NCI-H2081 treated with DMSO at 0.1 percent for 48 hours (cell line): ENCODE measurements at places on chromosomes 11 and 22.

- no peak for DNase-seq
These were observed 6.9 kb upstream of the P4HA3 start for GRCh38 chr11:74318241-74318932.

GRCh38 chr11:130379276-130379675 lies 49.1 kb downstream of the ADAMTS8 start:
- no peak for DNase-seq

DNA sequence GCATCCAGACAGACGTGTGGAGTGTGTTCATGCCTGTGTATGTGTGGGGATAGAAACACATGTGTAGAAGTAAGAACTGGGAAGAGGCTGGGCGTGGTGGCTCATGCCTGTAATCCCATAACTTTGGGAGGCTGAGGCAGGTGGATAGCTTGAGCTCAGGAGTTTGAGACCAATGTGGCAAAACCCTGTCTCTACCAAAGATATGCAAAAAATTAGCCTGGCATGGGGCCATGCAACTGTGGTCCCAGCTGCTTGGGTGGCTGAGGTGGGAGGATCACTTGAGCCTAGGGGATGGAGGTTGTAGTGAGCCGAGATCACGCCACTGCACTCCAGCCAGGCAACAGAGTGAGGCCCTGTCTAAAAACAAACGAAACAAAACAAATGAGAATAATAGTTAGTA lies 1166.6 kb downstream of the TBC1D22A start:
- no peak for DNase-seq

DNA sequence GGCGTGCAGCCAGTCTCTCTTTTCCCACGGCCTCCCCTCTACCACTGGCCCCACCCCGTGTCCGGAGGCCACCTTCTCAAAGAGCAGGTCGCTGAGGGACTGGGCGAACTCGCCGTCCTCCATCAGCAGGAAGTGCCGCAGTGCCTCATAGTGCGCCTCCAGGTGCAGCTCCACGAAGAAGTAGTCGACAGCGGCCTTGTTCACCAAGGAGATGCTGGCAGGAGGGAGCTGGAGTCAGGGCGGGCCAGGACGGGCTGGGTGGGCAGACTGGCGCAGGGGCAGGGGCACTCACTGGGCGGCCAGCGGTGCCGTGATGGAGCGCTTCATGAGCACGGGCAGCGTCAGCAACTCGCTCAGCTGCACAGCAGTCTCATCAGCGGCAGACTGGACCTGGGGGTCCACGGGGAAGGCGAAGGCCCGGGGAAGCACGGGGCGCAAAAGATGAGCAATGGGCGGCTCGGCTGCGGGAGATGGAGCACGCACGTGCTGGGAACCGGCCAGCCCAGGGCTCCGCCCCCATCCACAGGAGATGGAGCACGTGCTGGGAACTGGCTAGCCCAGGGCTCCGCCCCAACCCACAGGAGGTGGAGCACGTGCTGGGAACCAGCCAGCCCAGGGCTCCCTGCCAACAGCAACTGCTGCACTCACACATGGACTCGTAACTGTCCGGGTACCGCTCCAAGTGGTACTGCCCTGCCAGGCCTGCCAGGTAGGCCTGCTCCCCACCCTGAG lies 18.4 kb downstream of the SELENOO start:
- no peak for DNase-seq

DNA sequence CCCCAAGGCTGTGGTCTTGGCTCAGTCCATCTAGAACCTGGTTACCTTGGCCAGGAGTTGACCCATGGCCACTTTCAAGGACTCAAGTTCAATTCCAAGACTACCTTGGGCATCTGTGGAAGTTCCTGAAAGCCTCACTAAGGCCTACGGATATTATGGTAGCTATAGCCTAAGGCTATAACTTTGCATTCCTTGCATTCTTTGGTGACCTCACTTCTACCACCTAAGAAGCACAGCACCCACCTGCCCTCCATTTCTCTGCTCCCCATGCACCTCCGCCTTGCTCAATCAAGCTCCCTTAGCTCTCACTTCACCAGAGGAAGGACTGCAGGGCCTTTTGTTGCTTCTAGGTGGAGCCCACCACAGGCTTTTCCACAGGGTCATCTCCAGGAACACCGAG lies 50.3 kb upstream of the GALNT18 start:
- no peak for DNase-seq

- no peak for DNase-seq
These were observed 48.5 kb upstream of the PRODH start for GRCh38 chr22:18984564-18984963.

GRCh38 chr22:23098718-23099530 lies 28.6 kb downstream of the GNAZ start:
- DNase-seq: no peak

DNA sequence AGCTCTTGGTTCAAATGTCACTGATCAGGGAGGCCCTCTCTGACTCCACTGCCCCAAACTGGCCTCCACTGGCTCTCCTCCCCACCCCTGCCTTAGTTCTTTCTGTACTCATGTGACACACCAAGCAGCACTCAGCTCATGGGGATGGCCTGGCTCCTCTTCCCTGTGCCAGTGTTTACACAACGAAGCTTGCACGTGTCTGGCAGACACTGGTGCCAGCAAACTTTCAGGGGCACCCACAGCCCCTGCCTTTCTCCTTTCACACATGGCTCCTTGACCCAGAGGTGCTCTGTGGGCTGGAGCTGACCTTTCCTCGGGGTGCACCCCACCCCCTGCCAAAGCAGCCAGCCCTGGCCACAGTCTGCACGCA lies 37.6 kb upstream of the PARVG start:
- DNase-seq: no peak

- no peak for DNase-seq
These were observed 173.7 kb downstream of the MN1 start for GRCh38 chr22:27627901-27628300.

GRCh38 chr11:29527391-29527936 lies 489.4 kb downstream of the KCNA4 start:
- no peak for DNase-seq

- DNase-seq: no peak
These were observed 1.0 kb upstream of the SLC1A2 start for GRCh38 chr11:35420371-35420770.

GRCh38 chr11:35598254-35599125 lies 19.8 kb upstream of the FJX1 start:
- DNase-seq: no peak

- DNase-seq: no peak
These were observed 48.2 kb upstream of the SMCO4 start for GRCh38 chr11:93591247-93591898.

- DNase-seq: no peak
These were observed 5.3 kb downstream of the UBQLN3 start for GRCh38 chr11:5504403-5504921.

GRCh38 chr11:45663486-45664375 lies 1.7 kb downstream of the CHST1 start:
- no peak for DNase-seq

GRCh38 chr22:32567544-32567943 lies 92.9 kb downstream of the FBXO7 start:
- no peak for DNase-seq

- no peak for DNase-seq
These were observed 59.2 kb downstream of the CACNG2 start for GRCh38 chr22:36644333-36644757.

DNA sequence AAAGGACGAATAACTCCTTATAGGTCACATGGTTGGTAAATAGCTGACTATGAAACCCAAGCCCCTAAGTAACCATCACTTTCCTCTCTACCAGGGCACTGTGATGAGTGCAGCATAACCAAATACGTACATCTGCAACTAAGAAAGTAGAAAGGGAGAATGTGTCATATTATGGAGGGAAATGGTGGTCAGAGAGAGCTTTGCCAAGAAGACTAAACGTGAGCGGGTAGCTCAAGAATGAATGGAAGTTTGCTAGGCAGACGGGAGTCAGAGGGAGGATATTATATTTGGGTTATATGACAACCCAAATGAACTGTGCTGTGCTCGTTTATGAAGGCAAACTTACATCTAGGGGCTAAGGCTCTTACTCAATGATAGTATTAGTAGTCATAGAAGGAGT lies 537.3 kb downstream of the OPCML start:
- no peak for DNase-seq

- DNase-seq: no peak
These were observed 65.1 kb downstream of the CLMP start for GRCh38 chr11:123129920-123130319.

GRCh38 chr11:36953976-36954375 lies 355.9 kb upstream of the RAG2 start:
- no peak for DNase-seq

GRCh38 chr11:133047036-133047770 lies 485.1 kb downstream of the OPCML start:
- DNase-seq: no peak

GRCh38 chr11:130032931-130033330 lies 30.3 kb upstream of the PRDM10 start:
- no peak for DNase-seq

- peak; percentile 72 for DNase-seq
These were observed 203.0 kb upstream of the SORL1-AS1 start for GRCh38 chr11:121655537-121656327.

GRCh38 chr22:30212363-30212995 lies 34.1 kb downstream of the LIF start:
- DNase-seq: no peak

DNA sequence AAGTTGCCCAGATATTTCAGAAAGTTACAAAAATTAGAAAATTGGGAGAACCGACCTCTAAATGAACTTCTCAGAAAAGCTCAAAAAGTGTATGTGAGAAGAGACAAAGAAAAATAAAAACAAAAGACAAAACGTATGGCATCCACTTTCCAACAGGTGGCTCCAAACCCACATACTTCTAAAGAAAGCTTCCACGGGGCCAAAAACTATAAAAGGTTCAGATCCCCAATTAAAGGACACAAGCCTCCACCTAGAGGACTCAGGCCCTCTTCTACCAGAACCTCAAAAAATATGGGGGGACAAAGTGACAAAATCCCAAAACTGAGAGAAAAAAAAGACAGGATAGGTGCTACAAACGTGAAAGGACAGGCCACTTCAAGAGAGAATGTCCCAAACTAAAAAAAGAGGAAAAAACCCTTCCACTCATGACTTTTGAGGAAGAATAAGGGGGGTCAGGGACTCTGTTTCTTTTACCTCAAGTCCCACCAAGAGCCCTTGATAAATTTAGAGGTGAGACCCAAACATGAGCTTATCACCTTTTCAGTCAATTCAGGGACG lies 8.8 kb downstream of the SCGB2A1 start:
- no peak for DNase-seq

DNA sequence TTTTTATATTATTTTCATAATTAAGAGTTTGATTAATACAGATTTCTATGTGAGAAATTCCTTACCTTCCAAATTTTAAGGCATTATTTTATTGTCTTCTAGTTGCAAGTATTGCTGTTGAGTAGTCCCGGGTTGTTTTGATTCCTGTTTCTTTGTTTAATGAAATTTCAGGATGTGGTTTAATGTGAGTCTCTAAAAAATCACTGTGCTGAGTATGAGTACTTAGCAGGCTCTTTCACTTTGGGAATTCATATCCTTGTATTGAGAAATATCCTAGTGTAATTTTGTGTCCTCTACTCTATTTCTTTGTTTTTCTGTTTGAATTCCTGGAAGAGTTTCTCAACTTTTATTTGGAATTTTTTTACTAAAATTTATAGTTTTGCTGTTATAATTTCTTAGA lies 113.2 kb downstream of the TMEM135 start:
- no peak for DNase-seq

DNA sequence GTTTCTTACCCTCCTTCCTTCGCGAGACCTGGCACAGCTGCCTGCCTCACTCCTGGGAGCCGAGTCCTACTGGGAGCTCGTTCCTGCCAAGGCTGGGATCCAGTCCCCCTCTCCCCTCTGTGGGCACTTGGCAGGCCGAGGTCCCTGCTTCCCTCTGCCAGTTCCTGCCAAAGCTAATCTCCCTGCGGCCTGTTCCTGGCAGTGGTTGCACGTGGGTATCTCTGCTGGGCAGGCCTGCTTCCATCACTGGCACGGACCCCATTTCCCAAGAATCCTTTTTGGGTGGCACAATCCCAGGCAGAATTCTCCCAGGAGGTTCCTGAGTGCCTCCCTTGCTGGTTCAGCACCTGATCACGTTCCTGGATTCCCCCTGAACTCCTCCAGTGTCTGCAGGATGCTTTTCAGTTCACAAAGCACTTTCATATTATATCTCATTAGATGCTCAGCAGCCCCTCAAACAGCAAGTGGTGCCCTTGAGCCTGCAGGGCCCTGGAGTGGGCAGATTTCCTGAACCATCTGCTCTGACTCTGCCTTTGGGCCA lies 96.5 kb downstream of the RRM1 start:
- no peak for DNase-seq

- no peak for DNase-seq
These were observed 29.4 kb upstream of the AMOTL1 start for GRCh38 chr11:94738746-94739145.

GRCh38 chr11:38182126-38182866 lies 1584.3 kb upstream of the RAG2 start:
- DNase-seq: no peak

- DNase-seq: no peak
These were observed 85.9 kb upstream of the MYOD1 start for GRCh38 chr11:17633279-17633986.
